ENCODE measurements at places on chromosomes 6 and 20.

- DNase-seq: no peak
Measured at GRCh38 chr20:18815194-18815942, 1.8 kb downstream of the SCP2D1 start.

GRCh38 chr6:147855803-147856482, 347.5 kb downstream of the SAMD5 start:
- no peak for DNase-seq

DNA sequence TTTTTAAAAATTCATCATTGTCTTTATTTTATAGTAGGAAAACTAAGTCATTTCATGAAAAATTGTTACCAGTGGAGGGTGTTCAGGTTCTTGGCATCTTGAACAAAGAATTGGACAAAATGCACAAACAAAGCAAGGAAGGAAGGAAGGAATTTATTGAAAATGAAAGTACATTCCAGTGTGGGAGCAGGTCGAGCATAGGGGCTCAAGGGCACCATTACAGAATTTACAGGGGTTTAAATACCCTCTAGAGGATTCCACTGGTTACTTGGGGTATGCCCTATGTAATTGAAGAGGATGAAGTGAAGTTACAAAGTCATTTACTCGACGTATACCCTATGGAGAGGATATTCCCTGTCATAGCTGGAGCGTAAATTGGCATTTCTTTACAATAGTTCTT, 37.4 kb upstream of the HDAC2 start:
- DNase-seq: no peak

DNA sequence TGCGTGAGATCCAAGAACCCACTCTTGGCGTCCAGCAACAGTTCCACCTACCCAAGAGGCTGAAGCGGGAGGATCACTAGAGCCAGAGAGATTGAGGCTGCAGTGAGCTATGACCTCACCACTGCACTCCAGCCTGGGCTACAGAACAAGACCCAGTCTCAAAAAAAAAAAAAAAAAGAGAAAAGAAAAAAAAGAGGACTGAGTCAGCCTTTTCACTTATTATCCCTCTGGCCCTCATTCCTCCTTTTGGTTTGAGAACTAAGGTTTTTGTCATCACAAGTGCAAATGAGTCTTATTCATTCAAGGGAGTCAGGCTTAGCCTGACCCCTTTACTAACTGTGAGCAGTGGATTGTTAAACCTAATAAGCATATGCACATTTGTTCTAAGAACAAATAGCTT, 37.9 kb upstream of the JARID2 start:
- no peak for DNase-seq

DNA sequence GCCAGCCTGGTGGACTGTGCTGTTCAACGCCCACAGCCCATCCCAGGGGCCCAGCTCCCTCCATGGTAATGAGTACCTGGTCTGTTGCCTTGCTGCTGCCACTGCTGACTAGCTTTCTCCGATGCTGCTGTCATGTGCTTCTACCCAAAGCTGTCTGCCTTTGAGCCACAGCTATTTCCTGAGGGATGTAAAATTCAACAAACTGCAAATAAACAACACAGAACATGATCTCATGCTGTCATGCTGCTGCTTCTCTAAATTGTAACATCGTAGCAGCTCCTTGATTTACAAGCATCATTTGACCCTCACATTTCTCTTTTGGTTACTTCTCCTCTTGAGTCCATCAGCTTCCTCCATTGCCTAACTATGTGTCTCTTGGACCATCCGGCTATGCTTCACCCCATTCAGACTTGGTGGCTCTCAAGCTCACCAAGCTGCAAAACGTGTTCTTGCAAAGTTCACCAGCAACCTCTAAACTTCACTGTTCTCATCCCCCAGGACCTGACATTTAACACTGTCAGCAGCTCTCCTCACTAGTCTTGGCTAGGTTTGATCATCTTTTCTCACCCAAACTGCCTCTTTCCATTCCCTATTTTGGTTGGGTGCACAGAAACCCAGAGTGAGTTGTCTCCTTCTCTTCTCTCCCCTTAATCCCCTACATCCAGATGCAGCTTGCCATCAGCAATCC, 54.6 kb downstream of the FYN start:
- DNase-seq: no peak

DNA sequence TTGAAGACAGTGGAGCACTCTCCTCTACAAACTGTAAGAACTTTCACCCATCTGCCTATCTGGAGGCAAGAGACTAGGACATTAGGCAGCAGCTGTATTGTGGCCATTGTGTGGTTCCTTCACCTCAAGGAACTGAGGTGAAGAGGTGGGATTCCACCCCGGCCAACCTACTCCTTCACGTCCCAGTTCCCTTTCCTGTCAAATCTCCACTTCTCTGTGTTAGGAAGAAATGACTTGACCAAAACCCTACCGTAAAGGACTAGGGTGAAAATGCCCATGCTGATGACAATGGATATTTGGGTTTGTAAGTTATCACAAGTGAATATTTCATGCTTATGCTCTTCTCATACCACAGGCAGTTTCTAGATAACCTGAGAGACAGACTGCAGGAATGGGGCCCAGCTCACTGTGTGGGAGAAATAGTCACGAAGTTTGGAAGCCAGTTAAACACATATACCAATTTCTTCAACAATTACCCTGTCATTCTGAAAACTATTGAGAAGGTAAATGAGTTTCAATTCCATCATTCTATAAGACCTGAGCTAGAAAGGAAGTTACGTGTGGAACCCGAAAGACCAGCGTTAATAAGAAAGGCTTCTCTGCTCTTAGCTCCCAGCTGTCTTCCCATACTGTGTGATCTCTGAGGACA, 86.6 kb downstream of the ECT2L start:
- no peak for DNase-seq

- no peak for DNase-seq
Measured at GRCh38 chr20:45409521-45410272, 1.6 kb downstream of the DBNDD2 start.

DNA sequence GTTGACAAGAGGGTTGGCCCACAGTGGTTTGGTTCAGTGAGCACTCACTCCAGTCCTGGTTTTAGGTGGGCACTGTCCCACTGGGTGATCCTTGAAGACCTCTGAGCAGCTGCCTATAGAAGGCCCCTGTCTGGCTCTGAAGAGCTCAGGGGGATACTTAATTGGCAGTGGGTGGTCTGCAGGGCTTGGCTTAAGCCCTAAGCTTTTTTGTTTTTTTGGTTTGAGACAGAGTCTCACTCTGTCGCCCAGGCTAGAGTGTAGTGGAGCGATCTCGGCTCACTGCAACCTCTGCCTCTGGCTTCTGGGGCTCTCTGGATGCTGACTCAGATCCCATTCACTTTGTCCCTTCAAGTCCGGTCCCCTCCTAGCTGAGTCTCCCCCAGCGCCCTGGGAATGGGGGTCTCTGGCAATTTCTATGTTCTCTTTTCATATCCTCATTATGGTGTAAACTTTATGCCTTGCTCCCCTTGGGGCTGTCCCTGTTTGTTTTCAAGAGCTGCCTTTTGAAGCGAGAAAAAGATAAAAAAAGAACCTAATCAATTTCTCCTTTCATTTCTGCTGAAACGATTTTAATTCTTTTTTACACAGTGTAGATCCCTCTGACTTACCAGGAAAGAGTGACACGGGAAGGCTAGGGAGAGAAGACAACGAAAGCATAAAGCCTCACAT, 12.2 kb upstream of the KCNG1 start:
- DNase-seq: no peak

DNA sequence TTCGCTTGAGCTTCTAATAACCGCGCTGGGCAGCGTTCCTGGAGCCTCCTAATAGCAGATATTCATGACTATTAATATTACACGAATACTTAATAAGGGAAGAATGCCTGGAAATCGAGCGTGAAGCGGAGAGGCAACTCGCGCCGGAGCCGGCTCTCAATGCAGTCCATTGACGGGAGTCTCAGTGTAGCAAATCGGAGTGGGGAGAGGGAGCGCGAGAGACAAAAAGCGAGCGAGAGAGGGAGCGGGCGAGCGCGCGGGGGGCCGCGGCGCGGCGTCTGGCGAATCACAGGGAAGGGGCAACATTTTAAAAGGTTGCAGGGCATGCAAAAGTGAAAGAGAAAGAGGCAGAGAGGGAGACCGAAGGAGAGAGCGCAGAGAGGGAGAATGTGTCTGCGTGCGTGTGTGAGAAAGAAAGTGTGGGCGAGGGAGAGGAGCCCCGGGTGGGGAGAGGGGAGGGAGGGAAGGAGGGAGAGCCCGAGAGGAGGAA, 2.9 kb downstream of the TFAP2A start:
- no peak for DNase-seq

DNA sequence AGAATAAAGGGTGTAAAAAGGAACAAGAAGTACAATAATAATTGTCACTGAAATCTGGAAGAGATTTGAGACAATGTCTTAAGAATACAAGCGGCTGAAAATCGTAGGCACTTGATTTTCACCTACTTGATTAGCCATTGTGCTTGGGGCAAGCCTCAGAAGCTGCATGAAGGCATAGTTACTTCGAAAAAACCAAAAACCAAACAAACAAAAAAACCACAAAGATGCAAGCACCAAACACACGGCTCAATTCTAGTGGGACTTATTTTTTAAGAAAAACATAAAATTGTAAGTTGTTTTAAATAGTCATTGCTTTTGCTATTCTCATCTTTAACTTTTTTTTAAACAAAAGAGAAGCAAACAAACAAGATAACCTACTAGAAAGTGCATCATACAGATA, 235.6 kb downstream of the OGFRL1 start:
- no peak for DNase-seq

Data from cortex of kidney (tissue), 1 donor.